ENCODE measurements at places on chromosomes 7 and 10. TPM values are rescaled to one million over a fixed set of nuclear protein-coding genes. Genes with fewer than 3 reads are reported as not detected.

DNA sequence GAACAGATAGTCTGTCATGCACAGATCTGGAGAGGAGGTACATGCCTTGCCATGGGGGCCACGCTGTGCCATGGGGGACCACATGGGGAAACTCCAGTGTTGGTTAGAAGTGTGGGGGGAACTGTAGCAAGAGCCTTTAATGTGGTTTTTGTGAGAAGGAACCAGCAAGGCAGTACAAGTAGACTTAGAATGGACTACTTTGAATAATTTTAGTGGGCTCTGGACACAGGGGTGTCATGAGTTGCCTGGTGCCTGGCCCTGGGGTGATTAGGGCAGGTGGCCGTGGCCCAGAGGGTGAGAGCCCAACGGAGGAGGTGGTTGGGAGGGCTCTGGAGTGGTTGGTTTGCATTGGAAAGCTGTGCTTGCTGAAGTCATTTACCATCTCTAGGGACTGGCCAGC, 77.2 kb downstream of the CXCL12 start:
- DNase-seq: no peak

DNA sequence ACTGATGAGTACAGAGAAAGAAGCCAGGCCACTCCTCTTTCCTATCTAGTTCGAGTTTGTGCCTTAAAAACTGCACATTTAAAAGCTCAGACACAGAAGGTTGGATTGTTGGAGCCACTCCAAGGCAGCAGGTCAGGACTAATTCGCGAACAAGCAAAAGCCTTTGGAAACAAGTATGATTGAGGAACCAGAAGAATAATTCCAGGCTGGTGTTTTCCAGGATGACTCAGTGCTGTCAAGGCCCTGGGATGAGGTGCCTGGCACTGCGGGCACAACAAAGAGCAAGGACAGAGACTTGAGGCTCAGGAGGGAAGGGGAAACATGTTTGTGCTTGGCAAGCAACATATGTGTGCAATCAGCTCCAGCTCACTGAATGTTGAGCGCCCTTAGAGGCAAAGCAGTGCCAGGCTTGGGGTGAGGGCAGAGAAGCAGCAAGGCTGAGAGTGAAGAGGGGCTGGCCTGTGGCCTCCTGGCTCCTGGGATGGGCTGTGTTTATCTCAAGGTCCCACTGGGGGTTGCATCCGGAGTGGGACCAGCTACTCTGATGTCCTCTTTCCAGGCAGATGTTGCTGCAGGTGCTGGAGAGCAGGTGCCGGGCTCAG, 44.1 kb downstream of the VSTM4 start:
- peak; percentile 43 for DNase-seq

- no peak for DNase-seq
Measured at GRCh38 chr7:130454959-130455358, 14.1 kb upstream of the CEP41 start.

Gene PHYHIPL
- not detected for total RNA-seq

Gene CLEC2L
- total RNA-seq: not detected

Gene GPR158
- total RNA-seq: not detected

Gene CALY
- total RNA-seq: not detected

Data from lower leg skin (tissue), 4 donors.